ENCODE measurements at places on chromosomes 2 and 18.

GRCh38 chr2:145185696-145186095 is 665.8 kb upstream of the ZEB2 start:
- DNase-seq: no peak

DNA sequence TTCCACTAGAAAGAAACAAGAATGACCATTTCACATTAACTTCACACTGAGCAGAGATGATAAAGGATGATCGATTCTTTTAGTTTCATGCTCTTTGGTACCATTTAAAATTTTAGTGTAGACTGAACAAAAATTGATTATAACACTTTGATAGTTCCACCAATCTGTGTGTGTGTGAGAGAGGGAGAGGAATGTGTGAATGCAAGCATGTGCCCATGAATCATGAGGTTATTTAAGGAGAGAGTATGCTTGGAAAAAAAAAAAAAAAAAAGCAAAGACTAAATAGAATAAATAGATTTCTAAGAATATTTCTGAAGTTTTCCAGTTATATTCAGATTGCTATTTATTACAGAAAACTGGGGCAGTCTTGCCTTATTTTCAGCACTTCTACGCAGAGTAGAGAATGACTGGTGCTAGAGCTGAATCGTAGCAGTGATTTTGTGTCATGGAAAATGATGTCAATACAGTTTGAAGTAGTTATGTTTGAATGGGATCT is 900.8 kb downstream of the SLC4A3 start:
- DNase-seq: no peak

- DNase-seq: no peak
Measured at GRCh38 chr2:30127016-30127893, 19.6 kb upstream of the YPEL5 start.

- DNase-seq: no peak
Measured at GRCh38 chr2:166984797-166985196, 96.5 kb downstream of the XIRP2 start.

- DNase-seq: no peak
Measured at GRCh38 chr2:31079665-31080064, 58.6 kb downstream of the GALNT14 start.

- no peak for DNase-seq
Measured at GRCh38 chr2:157874997-157875640, 1.0 kb downstream of the ACVR1 start.

- DNase-seq: no peak
Measured at GRCh38 chr2:217099561-217099960, 239.7 kb upstream of the TNP1 start.

GRCh38 chr2:18268400-18268799 is 292.1 kb downstream of the RDH14 start:
- DNase-seq: no peak

DNA sequence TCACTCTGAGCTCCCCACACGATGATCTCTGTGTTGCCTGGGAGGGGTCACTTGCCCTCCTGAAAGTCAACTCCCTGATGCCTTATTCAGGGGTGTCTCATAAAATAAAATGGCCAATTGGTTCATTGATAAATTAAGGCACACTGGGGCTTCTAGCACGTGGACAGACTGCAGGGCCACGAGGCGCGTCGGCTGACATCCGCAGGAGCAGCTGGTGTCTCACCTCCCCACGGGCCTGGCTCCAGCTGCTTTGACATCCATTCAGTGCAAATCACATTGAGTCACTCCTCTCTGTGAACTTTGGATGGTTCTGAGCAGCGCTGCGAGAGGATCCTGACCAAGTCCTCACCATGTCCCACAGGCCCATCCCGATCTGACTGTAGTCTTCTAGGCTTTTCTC is 4.6 kb upstream of the ST8SIA3 start:
- DNase-seq: no peak

DNA sequence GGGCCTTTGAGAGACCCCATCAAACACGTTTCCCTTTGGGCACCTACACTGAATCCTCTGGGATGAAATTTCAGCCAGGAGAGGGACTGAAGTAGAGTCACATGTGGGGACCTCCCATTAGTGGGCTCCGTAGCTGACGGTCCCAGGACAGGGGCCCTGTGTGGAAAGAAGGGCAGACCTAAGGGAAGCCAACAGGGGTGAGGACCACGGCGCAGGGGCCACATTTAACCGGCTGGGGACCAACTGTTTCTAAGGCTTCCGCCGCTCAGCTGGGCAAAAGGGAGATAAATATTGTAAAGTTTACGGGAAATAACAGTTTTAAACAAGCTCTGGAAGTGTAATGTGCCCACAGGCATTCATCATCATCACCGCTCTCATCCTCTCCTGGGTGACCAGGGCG is 42.7 kb downstream of the RRM2 start:
- no peak for DNase-seq

DNA sequence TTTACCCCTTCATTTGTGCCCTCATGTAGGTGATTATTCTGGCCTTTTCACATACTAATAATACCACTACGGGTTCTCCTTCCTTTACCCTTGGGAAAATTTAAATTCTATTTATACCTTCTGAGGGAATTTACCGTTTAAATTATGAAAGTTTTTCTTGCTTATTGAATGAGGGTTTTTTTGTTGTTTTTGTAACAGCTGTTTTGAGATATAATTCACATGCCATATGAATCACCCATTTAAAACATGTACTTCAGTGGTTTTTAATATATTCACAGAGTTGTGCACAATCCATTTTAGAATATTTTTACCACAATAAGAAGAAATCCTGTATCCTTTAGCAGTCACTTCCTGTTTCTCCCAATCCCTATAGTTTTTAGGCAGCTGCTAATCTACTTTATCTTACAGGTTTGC is 54.7 kb downstream of the EML4 start:
- DNase-seq: no peak
